Diencephalon (tissue), 1 donor: ENCODE measurements at places on chromosomes 1 and 21. TPM values are rescaled to one million over a fixed set of nuclear protein-coding genes. Genes with fewer than 3 reads are reported as not detected.

Gene OLFML2B
- total RNA-seq = 1.8 TPM

Gene RCC2
- total RNA-seq = 31.6 TPM

Gene GLMN
- 30.2 TPM for total RNA-seq

Gene BRDT
- not detected for total RNA-seq

Gene NUP210L
- 0.23 TPM for total RNA-seq
